ENCODE measurements at places on chromosomes 3 and 15.

DNA sequence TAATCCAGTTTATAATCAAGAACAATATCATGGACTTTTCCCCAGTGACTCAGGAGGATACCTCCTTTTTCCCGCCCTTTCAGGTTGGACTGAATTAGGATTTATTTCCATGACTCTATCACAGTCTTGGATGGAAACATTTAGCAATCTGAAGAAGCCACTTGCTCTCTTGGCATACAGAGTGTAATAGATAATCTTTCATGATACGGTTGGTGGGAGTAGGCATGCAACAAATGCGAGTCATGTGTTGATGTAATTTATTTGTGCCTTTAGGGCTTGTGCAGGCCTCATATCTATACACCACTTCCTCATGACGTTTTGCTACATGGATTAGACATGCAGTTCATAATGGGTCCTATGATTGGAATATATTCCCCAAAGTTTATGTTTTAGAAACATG is 54.2 kb upstream of the MCTP2 start:
- DNase-seq = no peak

DNA sequence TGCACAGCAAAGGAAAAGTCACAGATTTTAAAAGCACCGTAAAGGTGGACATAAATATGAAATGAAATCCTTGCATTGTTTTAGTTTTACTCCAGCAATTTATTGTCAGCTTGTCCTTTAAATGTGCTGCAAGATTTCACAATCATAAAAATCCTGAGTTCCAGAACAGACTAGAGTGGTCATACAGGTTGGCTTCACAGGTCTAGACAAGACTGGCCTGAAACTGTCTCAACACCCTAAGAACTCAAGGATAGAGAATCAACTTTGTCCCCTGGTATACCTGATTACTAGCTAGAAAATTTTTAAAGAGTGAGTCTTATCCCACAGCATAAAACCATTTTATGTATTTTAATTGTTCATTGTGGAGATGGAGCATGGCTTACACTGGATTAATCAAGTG is 521.7 kb upstream of the MCTP2 start:
- no peak for DNase-seq

DNA sequence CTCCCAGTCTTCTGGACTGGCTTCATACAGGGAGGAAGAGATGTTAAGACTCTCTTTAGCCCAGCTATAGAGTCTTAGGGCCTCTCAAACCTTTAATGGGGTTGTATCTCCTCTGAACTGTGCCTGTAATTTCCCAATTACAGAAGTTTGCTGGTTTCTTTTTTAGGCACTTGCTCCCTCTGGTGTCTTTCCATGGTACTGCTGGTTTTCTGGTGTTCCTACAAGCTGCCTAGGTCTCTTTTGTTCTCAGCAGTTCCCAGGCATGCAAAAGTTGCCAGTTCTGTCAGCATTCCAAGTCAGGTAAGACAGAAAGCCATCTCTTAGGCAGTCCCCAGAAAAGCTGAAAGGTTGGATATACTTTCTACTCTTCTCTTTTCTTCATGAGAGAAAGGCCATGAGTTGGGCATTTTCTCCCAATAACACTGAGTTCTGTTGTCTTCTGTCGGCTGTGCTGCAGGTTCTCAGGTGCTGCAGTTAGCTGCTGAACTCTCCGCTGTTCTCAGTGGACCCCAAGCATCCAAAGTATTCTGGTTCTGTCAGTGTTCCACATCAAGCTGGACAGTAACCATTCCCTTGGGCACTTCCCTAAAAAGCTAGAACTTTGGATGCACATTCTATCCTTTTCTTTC is 54.4 kb upstream of the EHHADH start:
- peak; percentile 72 for DNase-seq

DNA sequence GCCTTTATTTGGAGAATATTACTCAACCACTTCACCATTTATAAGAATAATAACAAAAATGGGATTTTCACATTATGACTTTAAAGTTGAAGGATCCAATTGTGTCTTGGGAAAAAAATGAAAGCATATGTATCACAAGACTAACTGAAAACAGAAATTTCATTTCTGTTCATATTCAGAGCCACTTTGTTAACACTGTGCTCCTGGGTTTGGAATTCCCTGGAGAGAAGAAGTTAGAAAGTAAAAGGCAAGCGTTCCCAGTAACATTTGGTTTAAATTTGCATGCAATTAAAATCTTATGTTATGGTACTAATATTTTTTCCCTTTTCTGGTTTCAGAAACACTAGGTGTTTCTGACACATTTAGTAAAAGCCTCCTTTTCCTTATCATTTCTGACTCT is 230.8 kb downstream of the RBMS3 start:
- no peak for DNase-seq

GRCh38 chr15:25730918-25731317 is 132.2 kb downstream of the ATP10A start:
- no peak for DNase-seq

DNA sequence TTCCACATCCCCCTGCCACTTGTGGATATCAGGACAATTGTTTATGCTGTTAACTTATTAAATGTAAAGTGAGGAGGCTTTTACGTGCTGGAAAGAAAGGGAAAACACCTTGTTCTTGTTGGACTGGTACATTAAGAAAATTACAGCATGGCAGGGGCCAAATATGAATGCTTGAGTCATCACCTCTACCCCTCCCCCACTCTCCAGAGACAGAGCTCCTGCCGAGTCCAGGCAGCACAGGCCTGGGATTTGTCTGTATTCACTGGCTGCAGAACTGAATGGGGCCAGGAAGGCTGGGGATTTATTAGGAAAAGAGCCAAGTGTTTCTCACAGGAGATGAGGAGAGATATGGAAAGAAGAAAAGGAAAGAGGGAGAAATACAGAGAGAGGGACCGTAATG is 308.9 kb downstream of the EPHB1 start:
- DNase-seq = no peak
